ENCODE measurements at places on chromosomes 12 and 14. TPM values are rescaled to one million over a fixed set of nuclear protein-coding genes. Genes with fewer than 3 reads are reported as not detected.
A peak's percentile ranks its signal among the peaks of the same experiment; 100 is the strongest.

The DAAM1 gene
- total RNA-seq, result 52.4 TPM

The LRRIQ1 gene
- not detected for total RNA-seq

The PPM1A gene
- total RNA-seq, result 126 TPM

The NXPH4 gene
- 0.27 TPM for total RNA-seq

The PRR4 gene
- 0.72 TPM for total RNA-seq

The SYNDIG1L gene
- total RNA-seq, result not detected

The NELL2 gene
- total RNA-seq, result 2.1 TPM

The BMP4 gene
- total RNA-seq, result 14.5 TPM

The IL23A gene
- total RNA-seq, result not detected

GRCh38 chr14:77375973-77376770 is 722 bp downstream of the TMED8 start:
- peak; percentile 34 for DNase-seq
- H3K36me3 ChIP-seq, result no peaks in the 10 kb centered on the region
- H3K27ac ChIP-seq, result peak overlapping the region; percentile 83
- H3K27me3 ChIP-seq, result no peaks in the 10 kb centered on the region
- peaks cover 12% of the 10 kb centered on the region for H3K4me1 ChIP-seq

GRCh38 chr14:71231521-71232393 is 324.5 kb downstream of the PCNX1 start:
- DNase-seq, result no peak
- no peaks in the 10 kb centered on the region for H3K27me3 ChIP-seq
- H3K27ac ChIP-seq, result no peak overlapping the region
- no peaks in the 10 kb centered on the region for H3K36me3 ChIP-seq

DNA sequence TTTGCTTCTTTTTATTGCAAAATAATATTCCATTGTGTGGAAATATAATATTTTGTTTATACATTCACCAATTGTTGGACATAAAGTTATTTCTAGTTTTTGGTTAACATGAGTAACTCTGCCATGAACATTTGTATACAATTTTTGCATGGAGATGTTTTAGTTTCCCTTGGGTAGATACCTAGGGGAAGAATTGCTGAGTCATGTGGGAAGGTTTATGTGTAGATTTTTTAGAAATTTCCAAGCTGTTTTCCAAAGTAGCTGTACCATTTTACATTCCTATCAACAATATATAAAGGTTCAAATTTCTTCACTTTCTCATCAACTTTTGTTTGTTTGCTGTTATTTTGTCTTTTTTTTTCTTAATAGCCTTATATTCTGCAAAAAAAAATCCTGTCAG is 664.7 kb upstream of the FBXO33 start:
- H3K4me1 ChIP-seq, result no peaks in the 10 kb centered on the region
- H3K27me3 ChIP-seq, result no peaks in the 10 kb centered on the region
- H3K27ac ChIP-seq, result no peak overlapping the region
- DNase-seq, result no peak

DNA sequence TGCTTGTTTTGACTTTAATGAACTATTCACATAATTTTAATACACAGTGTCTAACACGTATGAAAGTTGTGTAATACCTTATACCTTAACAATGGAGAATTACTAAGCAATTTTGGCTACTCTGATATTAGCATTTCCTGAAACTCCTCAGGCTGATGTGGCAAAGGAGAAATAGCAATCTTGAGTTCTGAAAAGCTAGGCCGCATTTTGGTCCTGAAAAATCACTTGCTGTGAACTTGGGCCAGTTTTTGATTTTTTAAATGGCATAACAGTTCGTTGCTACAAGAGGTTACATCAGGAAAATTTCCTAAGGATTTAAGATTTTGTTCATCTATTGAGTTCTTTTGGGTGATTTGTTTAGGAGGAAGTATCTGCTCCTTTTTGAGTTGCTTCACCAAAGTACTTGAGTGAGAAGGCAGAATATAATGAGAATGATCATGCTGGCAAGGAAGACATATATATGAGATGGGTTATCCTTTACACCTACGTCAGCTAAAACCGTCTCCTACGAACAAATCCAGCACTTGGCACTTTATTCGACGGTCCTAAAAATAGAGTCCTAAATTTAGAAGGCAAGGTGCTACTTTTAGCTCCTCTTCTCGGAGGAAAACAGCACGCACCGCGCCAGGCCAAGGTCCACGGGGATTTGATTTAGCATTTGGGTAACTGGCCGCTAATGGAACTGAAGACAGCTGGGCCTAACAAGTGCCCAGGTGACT is 32.2 kb downstream of the MIA2 start:
- H3K27me3 ChIP-seq, result no peaks in the 10 kb centered on the region
- peak overlapping the region; percentile 70 for H3K4me3 ChIP-seq
- no peaks in the 10 kb centered on the region for H3K4me1 ChIP-seq
- H3K27ac ChIP-seq, result peak overlapping the region; percentile 92

DNA sequence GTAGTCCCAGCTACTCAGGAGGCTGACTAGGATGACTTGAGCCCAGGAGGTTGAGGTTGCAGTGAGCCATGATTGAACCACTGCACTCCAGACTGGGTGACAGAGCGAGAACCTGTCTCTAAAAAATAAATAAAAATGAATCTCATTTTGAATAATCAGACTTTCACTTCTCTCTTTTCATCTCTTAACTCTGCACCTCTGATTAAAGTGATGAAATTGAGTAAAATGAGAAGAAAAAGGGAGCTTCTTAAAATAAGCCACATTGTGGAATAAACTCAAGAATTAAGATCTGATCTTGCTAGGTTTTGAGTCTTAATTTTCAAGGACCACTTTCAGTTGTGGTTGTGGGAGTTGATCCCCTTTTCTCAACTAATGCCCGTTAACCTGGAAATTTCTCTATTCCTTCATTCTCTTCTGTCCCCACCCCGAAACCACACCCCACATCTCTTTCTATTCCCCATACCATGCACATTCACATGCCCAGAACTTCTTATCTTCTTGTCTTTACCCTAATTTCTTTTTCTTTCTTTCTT is 70.9 kb upstream of the ETV6 start:
- no peaks in the 10 kb centered on the region for H3K4me1 ChIP-seq
- no peak overlapping the region for H3K4me3 ChIP-seq
- no peak overlapping the region for H3K27ac ChIP-seq
- no peak for DNase-seq

- H3K27me3 ChIP-seq, result no peaks in the 10 kb centered on the region
- peak overlapping the region; percentile 70 for H3K4me3 ChIP-seq
- H3K4me1 ChIP-seq, result peaks cover 38% of the 10 kb centered on the region
- no peaks in the 10 kb centered on the region for H3K36me3 ChIP-seq
- no peak for DNase-seq
- peak overlapping the region; percentile 73 for H3K27ac ChIP-seq
Measured at GRCh38 chr12:121794534-121795033, 1.1 kb upstream of the RHOF start.

DNA sequence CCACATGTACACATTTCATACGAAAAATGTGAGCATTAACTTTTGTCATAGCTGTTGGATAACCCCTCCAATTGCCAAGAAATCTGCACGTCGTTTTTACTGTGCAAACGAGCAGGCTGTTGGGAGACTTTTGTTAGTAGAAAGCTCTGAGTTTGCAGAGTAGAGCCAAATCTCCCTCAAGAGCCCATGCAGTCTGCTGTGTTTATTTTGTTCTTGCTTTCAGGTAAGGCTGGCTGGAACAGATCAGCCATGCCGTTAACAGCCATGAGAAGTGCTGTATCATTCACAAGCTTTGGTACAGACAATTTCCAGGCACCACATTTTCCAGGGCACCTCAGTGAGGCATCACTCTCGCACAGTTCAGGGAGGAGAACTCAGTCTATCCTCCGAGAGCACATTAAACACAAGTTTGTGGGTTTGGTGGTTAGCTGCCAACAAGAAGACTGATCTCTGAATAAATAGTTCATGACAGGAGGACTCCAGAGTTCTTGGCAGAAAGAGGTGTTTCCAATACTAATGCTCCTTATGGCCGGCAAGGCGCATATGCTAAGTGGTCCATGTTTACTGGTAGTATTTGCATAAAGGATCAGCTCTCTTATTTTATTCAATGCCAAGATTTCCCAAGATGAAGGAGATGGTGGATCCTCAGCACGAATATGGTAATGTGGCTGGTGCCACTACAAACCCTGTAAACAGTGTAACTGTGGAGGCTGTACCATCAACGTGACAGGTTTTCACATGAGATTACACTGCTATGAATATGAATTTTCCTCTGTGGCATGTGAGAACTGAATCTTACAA is 30.3 kb upstream of the PELI2 start:
- no peak for DNase-seq
- no peaks in the 10 kb centered on the region for H3K36me3 ChIP-seq
- no peak overlapping the region for H3K4me3 ChIP-seq
- no peaks in the 10 kb centered on the region for H3K4me1 ChIP-seq
- no peak overlapping the region for H3K27ac ChIP-seq
- H3K27me3 ChIP-seq, result no peaks in the 10 kb centered on the region

DNA sequence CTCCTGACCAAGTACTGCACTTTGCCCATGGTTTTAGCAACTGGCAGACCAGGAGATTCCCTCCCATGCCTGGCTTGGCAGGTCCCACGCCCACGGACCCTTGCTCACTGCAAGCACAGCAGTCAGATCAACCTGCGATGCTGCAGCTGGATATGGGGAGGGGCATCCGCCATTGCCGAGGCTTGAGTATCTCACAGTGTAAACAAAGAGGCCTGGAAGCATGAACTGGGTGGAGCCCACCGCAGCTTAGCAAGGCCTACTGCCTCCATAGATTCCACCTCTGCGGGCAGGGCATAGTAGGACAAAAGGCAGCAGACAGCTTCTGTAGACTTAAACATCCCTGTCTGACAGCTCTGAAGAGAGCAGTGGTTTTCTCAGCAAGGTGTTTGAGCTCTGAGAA is 479.8 kb downstream of the FUT8 start:
- H3K4me1 ChIP-seq, result no peaks in the 10 kb centered on the region
- H3K36me3 ChIP-seq, result no peaks in the 10 kb centered on the region
- no peak for DNase-seq
- no peak overlapping the region for H3K4me3 ChIP-seq

DNA sequence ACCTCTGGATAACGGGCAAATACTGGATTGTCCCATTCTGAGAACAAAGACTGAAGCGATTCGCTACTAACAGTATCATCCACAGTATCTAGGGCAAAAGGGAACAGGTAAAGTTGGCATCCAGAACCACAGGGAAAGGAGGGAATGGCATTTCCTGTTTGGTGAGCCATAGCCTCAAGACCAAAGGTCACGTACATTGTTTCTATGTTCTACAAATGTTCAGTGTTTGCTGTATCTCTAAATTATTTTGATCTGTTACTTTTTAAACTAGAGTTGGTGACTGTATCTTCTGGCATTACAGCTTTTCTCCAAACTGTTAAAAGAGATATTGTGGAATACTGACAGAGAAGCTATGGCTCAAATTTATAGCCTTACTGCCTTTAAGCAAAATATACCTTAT is 9.7 kb downstream of the MLH3 start:
- no peaks in the 10 kb centered on the region for H3K27me3 ChIP-seq
- DNase-seq, result peak; percentile 59
- H3K4me3 ChIP-seq, result no peak overlapping the region
- H3K36me3 ChIP-seq, result no peaks in the 10 kb centered on the region
- H3K4me1 ChIP-seq, result peaks cover 7% of the 10 kb centered on the region

DNA sequence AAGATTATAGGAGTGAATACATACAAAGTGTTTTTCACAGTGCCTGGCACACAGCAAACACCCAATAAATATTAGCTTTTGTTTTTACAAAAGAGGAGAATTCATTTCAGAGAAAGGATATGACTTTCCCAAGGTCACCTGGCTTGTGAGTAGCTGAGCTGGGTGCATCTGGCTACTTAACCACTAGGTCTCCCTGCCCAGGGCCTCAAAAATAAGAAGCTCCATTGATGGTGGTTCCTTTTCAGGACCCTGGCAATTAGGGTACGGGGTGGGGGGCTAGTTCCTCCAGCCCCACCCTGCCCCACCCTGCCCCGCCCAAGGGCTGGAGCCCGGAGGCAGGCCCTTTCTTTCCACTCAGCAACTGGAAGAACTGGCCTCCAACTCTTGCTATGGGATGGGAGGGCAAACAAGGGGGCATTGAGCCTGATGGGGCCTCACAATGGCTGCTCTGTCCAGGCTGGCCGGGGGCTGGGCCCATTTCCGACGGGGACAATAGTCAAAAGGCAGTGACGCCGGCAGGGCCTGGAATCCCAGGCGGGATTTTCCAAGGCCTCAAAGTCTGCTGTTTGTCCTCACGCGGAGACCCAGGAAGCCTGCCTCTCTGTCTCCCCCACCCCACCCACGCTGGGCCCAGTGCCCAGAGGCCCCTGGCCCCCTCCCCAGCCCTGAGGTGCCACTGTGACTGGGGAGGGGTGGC is 8.2 kb upstream of the ATG101 start:
- no peak for DNase-seq
- no peaks in the 10 kb centered on the region for H3K27me3 ChIP-seq
- H3K27ac ChIP-seq, result no peak overlapping the region
- H3K4me3 ChIP-seq, result no peak overlapping the region
- peaks cover 6% of the 10 kb centered on the region for H3K4me1 ChIP-seq

DNA sequence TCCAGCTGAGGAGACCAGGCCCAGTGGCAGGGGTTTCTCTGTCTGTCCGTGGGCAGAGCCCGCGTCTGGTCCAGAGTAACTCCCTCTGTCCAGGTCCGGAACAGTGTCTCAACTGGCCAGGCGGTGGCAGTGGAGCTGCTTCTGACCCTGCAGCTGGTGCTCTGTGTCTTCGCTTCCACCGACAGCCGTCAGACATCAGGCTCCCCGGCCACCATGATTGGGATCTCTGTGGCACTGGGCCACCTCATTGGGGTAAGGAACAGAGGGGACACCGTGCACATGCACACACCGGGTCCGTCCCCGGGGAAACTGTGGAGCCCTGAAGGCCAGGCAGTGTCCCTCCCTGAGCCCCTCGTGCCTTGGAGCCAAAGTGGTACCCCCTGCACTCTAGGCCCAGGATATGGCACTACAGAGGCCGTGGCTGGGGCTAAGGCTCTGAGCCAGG is 1.5 kb downstream of the AQP6 start:
- no peak overlapping the region for H3K27ac ChIP-seq
- H3K27me3 ChIP-seq, result no peaks in the 10 kb centered on the region
- no peaks in the 10 kb centered on the region for H3K4me1 ChIP-seq
- no peak overlapping the region for H3K4me3 ChIP-seq
- peak; percentile 43 for DNase-seq

DNA sequence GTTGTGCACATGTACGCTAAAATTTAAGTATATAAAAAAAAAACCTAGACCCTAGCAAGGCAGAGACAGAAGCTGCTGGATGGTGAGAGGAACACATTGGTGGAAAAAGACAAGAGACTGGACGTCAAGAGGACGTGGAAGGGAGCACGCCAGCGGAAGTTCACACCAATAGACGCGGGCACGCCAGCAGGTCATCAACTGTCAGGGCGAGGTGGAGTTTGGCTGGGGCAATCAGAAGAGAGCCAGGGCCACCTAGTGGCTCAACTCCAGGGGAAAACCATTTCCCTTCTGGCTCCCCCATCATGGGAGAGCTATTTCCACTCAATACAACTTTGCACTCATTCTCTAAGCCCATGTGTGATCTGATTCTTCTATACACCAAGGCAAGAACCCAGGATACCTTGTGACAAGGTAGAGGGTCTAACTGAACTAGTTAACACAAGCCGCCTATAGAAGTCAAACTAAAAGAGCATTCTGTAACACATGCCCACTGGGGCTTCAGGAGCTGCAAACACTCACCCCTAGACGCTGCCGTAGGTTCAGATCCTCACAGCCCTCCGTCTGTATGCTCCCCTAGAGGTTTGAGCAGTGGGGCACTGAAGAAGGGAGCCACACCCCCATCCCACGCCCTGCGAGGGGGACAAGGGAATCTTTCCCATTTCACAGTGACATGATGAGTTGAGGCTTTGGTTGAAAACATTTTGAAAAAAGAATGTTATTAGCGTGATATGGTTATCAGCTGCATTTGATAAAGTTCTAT is 702.7 kb downstream of the TMTC2 start:
- H3K27ac ChIP-seq, result no peak overlapping the region
- DNase-seq, result peak; percentile 24
- H3K4me1 ChIP-seq, result no peaks in the 10 kb centered on the region
- no peak overlapping the region for H3K4me3 ChIP-seq

- H3K36me3 ChIP-seq, result no peaks in the 10 kb centered on the region
- H3K27me3 ChIP-seq, result no peaks in the 10 kb centered on the region
- no peak overlapping the region for H3K4me3 ChIP-seq
- no peaks in the 10 kb centered on the region for H3K4me1 ChIP-seq
Measured at GRCh38 chr12:17035372-17035771, 429.4 kb upstream of the LMO3 start.

Data from colonic mucosa (tissue), 4 donors.